ENCODE measurements at places on chromosomes 7 and 10. TPM values are rescaled to one million over a fixed set of nuclear protein-coding genes. Genes with fewer than 3 reads are reported as not detected.

The TAS2R41 gene
- total RNA-seq, result not detected

The TRIM73 gene
- total RNA-seq, result 6.8 TPM

The SAMD9 gene
- total RNA-seq, result 8.0 TPM

The GSTO2 gene
- 14.0 TPM for total RNA-seq

The CTNNA3 gene
- total RNA-seq, result 2.3 TPM

The OPN1SW gene
- total RNA-seq, result not detected

The TAS2R5 gene
- total RNA-seq, result 4.2 TPM

The AGR3 gene
- 2.1 TPM for total RNA-seq

The ACTL6B gene
- total RNA-seq, result not detected

The ZNF32 gene
- 68.7 TPM for total RNA-seq

DNA sequence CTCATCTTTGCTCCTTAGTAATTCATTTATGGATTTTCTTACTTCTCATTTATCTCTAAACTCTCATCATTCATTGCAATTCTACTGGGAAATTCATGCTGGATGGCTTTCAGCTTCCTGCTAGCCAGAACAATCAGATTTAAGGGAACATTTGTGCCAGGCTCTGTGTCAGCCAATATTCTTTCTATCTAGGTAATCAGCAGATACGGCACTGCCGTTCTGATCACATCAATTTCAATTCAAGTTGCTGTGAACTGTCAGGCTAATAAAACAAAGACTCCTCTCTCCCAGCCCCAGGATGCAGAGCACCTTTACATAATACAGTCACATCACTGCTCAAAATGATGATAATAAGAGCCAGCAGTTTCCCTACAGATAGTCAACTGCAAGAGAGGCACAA is 468.3 kb downstream of the SORCS1 start:
- DNase-seq, result no peak

GRCh38 chr10:52249850-52250395 is 64.2 kb upstream of the DKK1 start:
- DNase-seq, result no peak

GRCh38 chr7:151438864-151439601 is 908 bp downstream of the CRYGN start:
- no peak for DNase-seq

DNA sequence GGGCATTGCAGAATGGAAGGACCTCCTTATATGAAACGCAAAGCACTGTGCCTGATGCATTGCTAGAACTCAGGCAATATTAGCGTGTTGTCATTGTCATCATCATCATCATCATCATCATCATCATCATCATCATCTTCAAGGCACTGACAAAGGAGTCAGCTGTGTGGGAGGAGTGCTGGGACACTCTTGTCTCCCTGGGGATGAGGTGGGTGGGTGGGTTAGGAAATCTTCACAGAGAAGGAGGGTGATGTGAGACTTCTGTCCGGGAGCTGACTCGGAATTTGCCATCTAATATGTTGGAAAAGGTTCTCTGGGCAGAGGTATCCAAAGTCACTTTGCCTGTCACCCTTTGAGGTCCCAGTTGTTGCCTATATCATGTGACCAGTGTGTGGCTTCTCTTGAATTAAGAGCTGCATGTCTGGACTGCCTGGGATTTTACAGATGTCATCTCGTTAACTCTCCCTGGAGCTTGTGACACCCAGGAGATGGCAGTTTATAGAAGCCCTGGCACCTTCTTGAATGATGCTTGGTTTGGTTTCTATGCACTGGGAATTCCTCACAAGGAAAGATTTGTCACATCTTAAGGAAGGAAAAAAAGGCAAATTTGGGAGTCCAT is 7.1 kb downstream of the HTRA1 start:
- DNase-seq, result no peak

GRCh38 chr7:124459101-124460055 is 306.2 kb downstream of the GPR37 start:
- DNase-seq, result no peak

- DNase-seq, result peak; percentile 47
Observed at GRCh38 chr7:26151953-26152781, at the start of gene NFE2L3. Gene NFE2L3, plus strand, starts transcription at chr7:26152198. Its CDS starts 301 bp downstream, at chr7:26152499.

DNA sequence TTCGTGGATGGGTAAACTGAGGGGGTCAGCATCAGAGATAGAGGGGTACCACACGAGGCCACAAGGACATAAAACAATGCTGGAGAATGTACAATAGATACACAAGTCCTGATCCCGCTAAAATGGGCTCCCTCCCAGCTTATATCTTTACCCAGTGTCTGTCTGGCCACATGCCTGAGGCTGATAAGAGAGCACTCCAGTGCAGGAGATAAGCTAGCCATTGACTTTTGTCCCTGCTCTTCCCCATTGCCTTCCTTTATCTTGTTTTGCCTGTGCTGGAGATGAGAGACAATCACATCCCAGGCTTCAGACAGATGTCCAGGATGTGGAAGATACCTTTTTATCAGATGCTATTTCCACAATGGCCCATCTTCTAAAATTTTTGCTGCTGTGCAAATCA is 6.0 kb downstream of the GAD2 start:
- no peak for DNase-seq

DNA sequence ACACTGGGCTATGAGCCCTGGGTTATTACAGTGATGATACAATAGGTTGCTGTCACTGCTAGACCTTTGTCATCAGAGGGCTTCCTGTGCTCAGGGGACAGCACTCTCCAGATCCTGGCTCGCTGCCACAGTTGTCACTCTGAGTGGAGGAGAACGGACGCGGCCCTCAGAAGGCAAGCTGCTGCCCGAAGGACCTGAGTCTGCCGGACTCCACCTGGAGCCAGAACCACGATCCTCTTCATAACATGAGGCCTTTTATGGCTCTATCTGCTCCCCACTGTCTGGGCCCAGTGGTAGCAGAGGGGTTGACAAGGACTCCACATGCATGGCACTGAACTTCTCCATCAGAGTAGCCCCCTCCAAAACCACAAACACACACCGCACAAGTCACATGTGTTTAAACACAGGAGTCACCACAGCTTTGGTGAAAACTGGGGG is 94.7 kb upstream of the EFCAB10 start:
- no peak for DNase-seq

DNA sequence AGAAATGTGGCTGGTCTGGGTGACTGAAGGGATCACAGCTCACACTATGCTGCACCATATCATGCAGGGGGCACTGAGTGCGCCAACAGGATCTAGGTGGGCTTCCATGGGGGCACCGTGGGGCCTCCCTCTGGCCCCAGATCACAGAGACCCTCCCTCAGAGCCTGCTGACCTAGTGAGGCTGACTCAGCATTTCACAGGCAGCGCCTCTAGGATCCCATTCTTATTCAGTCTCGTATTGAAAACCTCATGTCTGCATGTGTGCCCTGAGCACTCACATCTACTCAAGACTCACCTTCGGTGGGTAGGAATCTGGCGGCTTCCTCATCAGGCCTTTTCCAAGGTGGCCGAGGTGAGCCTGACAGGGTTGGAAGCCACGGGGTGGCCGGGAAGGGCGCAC is 141.6 kb downstream of the FANK1 start:
- DNase-seq, result no peak

DNA sequence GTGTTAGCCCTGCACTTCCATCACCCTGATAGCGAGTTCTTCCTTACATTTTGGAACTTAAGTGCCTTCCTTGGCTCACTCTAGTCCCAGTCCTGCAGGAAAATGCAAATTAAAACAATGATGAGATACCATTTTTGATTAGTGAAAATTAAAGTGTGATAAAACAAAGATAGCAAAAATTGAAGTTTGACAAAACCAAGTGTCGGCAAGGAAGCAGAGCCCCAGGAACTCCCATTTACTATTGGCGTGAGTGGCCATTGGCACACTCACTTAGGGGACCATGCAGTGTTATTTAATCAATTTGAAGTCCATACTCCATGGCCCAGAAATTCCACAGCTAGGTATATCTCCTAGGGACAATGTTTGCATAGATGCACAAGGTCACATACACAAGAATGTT is 28.4 kb downstream of the LAMB4 start:
- no peak for DNase-seq

DNA sequence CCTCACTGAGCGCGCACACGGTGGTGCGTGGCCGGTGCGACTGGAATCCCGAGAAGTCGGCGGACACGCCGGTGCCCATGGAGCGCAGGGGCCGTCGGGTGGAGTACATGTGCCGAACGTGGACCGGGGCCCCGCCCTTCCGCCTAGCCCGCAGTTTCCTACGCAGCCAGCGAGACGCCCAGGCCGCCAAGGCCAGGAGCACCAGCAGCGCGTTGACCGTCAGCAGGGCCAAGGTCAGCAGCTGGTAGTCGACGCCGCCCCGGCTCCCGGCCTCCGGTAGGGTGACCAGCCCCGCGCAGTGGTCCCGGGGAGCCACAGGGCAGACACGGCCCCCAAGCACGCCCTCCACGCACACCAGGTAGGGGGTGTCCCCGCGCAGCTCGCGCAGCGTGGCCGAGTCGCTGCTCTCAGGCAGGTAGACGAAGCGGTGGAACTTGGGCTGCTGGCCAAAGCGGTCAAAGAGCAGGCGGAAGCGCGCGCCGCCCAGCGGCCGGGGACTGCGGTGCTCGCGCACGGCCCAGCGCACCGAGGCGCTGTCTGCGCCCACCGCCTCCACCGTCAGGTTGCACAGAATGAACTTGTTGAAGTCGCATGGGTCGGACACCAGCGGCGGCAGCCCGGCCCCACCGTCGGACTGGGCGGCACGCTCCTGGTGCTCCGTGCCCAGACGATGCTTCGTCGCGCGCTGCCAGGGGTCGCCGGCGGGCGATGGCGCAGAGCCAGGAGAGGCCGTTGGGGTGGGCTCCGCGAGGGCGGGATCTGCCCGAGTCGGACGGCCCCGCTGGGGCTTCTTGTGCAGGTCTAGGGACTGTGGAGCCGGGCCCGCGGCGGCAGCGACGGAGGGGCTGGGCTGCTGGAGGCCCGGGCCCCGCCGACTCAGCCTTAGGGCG is 2.2 kb downstream of the TRIL start:
- peak; percentile 76 for DNase-seq

GRCh38 chr7:44176486-44176885 is 12.8 kb downstream of the GCK start:
- DNase-seq, result no peak

DNA sequence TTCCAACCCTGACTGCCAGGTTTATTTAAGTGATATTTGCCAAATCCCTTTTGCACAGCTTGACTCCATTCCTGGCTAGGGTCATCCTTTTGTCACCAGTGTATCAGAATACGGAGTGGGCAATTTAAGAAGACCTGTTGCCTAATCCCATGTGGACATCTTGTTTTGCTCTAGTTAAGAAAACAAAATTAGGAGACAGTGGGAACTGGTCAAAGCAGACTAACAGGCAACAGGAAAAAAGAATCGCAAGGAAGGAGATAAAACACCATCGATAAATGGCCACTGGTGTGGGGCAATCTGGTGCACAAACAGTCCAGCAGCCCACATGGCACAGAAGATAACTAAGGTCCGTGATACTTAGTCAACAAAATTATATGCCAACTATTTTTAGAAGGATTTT is 21.4 kb downstream of the KDM7A start:
- DNase-seq, result no peak

GRCh38 chr7:45692031-45692430 is 117.9 kb downstream of the ADCY1 start:
- DNase-seq, result no peak

- no peak for DNase-seq
Observed at GRCh38 chr10:131983780-131984179, 2.1 kb upstream of the BNIP3 start.

DNA sequence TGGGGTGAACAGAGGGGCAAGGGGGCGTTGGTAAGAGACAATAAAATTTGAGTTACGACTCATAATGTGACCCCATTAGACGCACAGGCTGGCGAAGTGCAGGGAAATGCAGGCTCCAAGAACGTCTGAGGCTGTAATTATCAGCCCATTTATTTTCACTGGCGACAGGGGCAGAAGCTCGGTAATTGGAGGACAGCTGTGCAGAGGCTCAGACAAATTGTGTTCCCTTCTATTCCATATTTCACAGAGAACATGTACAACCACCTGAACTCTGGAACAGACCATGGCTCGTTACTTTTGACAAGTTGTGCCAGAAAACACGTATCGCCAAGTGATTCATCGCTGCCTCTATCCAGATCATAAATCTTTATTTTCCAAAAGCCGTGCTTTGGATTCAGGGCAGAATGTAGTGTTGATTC is 137.3 kb upstream of the FRMD4A start:
- no peak for DNase-seq

DNA sequence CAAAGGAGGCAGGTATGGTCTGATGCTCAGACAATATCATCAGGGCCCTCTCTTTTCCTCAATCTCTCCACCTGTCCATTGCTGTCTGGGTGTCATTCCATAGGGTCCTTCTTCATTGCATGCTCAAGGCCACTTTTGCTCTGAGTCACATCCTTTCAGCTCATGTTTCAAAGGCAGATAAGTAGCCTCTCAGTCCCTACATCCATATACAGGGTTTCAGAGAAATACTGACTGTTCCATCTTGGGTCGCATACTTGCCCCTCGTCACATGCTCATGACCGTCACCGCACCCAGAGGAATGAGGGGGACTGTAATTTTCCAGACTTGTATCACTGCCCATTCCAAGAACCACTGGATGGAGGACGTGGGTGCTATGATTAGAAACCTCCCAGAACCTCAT is 93.4 kb downstream of the FAM107B start:
- no peak for DNase-seq

DNA sequence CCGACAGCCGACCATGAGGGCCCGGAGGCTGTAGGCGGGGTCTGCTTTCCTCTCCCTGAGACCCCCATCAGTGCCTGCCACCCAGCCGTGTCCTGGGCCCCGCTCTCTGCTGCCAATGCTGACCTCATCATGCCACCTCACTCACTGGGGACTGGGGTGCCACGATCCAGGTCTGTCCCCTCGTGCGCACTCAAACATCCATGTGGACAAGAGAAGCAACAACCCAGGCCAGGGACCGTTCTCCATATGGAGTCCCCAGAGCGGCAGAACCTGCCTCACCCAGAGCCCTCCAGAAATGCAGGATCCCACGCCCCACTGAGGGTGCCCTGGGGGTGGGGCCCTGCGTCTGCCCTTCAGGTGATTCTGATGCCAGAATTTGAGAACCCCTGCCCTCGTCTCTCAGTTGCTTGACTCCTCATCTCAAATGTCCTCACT is 210.0 kb upstream of the PPP2R2D start:
- DNase-seq, result no peak

DNA sequence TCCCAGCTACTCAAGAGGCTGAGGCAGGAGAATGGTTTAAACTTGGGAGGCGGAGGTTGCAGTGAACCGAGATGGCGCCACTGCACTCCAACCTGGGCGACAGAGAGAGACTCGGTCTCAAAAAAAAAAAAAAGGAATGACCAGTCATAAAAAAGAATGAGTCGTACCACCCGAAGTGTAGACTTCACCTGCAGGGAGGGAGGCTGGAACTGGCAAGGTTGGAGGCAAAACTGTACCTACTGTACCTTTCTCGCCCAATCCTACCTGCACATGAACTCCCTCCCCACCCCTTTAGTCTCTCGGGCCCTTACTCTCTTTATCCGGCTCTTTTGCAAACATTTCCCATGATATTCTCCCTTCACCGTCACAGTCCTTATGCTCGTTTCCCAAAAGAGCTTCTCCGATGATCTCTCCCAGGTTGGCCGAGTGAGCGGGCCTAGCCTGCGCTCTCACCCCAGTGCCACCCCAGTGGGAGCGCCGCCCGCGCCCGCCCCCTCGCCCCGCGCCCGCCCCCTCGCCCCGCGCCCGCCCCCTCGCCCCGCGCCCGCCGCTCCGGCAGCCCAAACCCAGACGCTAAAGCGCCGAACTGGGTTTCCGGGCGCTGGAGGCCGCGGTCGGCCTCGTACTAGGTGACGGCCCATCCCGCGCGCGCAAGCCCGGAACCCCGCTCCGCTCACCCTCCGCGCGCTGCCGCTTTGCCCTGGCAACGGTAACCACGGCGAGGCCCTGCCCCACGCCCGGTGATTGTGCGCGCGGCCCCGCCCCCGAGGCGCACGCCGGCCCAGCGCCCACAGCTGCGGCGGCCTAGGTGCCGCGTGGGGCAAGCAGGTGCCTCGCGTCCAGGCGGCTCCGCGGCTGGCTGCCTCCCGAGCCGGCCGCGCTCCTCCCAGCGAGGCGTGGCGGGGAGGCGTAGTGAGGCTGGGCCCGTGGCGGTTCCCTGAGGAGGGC is at the start of gene SMKR1:
TSS of gene SMKR1 (plus strand) at position 772 of the 948 bp plus-strand sequence. CDS start 294 bp downstream, outside the sequence.
- DNase-seq, result peak; percentile 79

All from ovary (tissue), 10 donors.